Esophagus squamous epithelium (tissue), 5 donors: ENCODE measurements at places on chromosomes 11 and 22.

DNA sequence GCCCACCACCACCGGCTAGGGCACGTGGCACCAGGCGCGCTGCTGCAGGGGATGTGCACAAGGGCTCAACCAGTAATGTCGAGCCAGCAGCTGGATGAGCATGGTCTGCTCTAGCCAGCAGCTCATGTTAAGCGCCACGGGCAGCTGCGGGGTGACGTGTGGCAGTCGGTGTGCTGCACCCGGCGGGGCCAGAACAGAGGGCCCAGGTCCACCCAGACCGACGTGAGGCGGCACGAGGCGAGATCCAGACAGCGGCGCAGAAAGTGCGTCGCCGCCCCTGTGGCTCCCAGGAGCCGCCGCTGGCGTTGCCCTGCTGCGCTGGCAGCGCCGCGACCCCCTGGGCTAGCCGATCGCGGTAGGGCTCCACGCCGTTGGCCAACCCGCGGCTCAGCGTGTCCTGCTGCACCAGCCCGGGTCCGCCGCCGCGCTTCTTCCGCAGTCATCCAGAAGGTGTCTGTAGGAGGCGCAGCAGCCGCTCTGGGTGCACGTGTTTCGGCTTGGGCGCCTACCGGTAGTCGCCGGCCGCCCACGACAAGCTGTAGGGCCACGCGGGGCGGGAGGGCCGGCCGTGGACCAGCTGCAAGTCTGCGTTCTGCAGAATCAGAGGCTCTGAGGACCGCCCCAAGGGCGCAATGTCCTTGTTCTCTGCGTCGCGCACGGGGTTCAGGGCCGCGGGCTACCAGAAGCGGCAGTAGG, 4.6 kb upstream of the GALR3 start:
- H3K4me1 ChIP-seq, result peaks cover 25% of the 10 kb centered on the region
- no peak overlapping the region for H3K27ac ChIP-seq
- peak overlapping the region; percentile 42 for H3K4me3 ChIP-seq
- H3K36me3 ChIP-seq, result no peaks in the 10 kb centered on the region

DNA sequence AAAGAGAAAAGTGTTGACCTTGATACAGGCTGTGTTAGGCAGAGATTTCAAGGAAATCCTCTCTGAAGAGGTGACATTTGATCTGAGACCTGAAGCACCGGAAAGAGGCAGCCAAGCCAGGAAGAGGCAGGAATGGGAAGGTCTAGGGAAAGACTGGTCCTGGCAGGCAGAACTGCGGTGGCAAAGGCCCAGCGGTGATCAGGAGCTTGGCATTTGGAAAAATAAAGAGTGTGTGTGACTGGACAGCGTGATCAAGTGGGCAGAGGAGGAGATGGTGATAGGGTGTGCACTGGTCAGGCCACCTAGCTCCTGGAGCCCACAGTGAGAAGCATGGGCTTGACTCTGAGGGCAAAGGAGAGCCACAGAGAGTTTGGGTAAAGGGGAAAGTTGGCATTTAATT, 27.2 kb upstream of the GAB4 start:
- no peak overlapping the region for H3K27ac ChIP-seq
- no peaks in the 10 kb centered on the region for H3K36me3 ChIP-seq

DNA sequence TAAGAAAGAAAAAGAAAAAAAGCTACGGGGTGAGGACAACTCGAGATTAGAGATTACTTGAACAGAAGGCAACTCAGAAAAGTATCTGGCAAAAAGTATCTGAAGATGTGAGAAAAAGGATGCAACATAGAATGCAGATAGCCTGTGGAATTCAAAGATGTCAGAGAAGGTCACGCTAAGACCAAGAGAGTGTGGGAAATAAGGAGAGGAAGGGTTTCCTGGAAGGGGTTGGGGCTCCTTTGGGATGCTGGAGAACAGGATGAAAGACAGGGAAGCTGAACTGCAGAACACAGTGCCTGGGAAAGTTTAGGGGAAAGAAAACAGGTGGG, 1.2 kb downstream of the GUCY1A2 start:
- H3K4me3 ChIP-seq, result peak overlapping the region; percentile 70
- H3K4me1 ChIP-seq, result peaks cover 12% of the 10 kb centered on the region
- no peaks in the 10 kb centered on the region for H3K27me3 ChIP-seq
- no peaks in the 10 kb centered on the region for H3K36me3 ChIP-seq
- peak overlapping the region; percentile 68 for H3K27ac ChIP-seq

GRCh38 chr11:46912526-46913150, 5.7 kb downstream of the LRP4 start:
- no peaks in the 10 kb centered on the region for H3K27me3 ChIP-seq
- DNase-seq, result no peak
- no peak overlapping the region for H3K27ac ChIP-seq
- H3K4me1 ChIP-seq, result peaks cover 16% of the 10 kb centered on the region

DNA sequence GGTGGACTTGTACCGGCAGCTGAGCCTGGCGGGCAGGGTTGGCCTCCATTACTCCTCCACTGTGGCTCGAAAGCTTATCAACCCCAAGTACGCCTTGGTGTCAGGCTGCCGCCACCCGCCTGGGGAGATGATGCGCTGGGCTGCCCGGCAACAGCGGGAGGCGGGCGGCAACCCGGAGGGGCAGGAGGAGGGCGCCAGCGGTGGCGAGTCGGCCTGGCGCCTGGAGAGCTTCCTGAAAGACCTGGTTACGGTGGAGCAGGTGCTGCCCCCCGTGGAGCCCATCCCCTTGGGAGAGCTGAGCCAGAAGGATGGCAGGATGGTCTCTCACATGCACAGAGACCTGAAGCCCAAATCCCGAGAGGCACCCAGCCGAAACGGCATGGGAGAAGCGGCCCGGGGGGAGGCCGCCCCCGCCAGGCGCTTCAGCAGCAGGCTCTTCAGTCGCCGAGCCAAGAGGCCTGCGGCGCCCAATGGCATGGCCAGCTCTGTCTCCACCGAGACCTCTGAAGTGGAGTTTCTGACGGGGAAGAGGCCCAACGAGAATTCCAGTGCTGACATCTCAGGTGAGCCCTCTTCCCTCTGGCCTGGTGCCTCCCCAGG, 26.7 kb downstream of the FAM83F start:
- H3K36me3 ChIP-seq, result peaks cover 40% of the 10 kb centered on the region
- H3K4me1 ChIP-seq, result peaks cover 8% of the 10 kb centered on the region
- no peak overlapping the region for H3K4me3 ChIP-seq
- H3K27me3 ChIP-seq, result peaks cover 8% of the 10 kb centered on the region
- no peak for DNase-seq

DNA sequence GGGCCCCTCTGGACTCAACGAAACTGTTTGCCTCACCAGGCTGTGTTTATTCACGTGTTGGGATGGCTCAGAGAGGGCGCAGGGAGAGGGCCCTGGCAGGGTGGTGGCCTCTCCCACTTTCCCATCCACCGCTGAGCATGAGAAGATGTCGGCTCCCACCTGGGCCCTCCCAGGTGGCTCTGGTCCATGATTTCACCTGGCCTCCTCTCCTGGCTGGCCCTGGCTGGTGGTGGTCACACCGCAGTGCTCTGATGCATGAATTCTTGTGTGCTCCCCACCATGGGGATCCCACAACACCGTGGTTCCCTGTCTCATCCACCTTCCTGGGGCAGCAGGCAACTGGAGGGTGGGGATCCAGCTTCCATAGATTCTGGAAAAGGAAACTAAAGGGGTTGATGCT, 13.4 kb downstream of the RTL6 start:
- H3K27ac ChIP-seq, result no peak overlapping the region
- H3K36me3 ChIP-seq, result no peaks in the 10 kb centered on the region
- H3K4me3 ChIP-seq, result no peak overlapping the region
- DNase-seq, result no peak
- no peaks in the 10 kb centered on the region for H3K4me1 ChIP-seq

GRCh38 chr11:22244986-22245592, 52.2 kb downstream of the ANO5 start:
- no peaks in the 10 kb centered on the region for H3K36me3 ChIP-seq
- no peak overlapping the region for H3K4me3 ChIP-seq
- H3K27ac ChIP-seq, result no peak overlapping the region
- H3K27me3 ChIP-seq, result no peaks in the 10 kb centered on the region
- no peaks in the 10 kb centered on the region for H3K4me1 ChIP-seq
- DNase-seq, result no peak

DNA sequence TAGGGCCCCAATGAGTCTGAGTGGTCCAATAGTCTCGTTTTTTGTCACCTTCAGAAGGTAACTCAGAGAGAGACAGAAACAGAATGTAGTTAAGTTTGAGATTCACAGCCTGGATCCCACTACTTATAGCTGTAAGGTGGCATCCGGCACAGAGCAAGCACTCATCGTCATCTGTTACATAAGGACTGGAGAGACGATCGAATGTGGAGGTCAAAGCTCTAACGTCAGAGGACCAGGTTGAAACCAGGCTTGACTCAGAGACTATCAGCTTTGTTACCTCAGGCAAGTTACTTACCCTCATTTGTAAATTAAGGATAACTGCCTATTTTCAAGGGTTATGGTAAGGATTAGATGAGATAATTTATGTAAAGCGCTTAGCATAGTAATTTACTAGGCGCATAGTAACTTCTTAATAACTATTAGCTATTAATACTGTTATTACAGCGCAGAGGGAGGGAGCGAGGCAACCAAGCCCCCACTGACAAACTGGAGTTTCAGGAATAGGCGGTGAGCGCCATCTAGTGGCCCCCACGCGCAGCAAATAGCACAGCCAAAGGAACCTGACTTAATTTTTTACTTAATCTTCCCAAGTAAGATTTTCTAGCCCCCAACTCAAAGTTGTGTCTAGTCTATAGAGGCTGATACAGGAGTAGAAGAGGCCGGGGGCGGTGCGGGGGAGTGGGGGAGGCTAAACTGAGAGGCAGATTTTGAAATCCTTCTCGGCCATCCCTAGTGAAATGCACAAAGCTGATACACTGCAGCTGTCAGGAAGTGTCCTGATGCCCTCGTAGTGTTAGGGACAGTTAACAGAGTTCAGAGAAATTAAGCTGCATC, 29.0 kb upstream of the API5 start:
- no peaks in the 10 kb centered on the region for H3K4me1 ChIP-seq
- no peak overlapping the region for H3K4me3 ChIP-seq
- DNase-seq, result no peak
- H3K27me3 ChIP-seq, result peaks cover 23% of the 10 kb centered on the region
- no peak overlapping the region for H3K27ac ChIP-seq
- no peaks in the 10 kb centered on the region for H3K36me3 ChIP-seq

- no peak for DNase-seq
- peaks cover 19% of the 10 kb centered on the region for H3K4me1 ChIP-seq
- no peak overlapping the region for H3K27ac ChIP-seq
Observed at GRCh38 chr11:61058583-61059259, 43.6 kb upstream of the CD5 start.

GRCh38 chr11:8011981-8012444, 24.9 kb downstream of the EIF3F start:
- no peaks in the 10 kb centered on the region for H3K27me3 ChIP-seq
- no peak overlapping the region for H3K4me3 ChIP-seq
- no peaks in the 10 kb centered on the region for H3K36me3 ChIP-seq
- H3K4me1 ChIP-seq, result no peaks in the 10 kb centered on the region
- DNase-seq, result no peak
